ENCODE measurements at places on chromosomes 5 and 9.

- no peak for DNase-seq
These were observed 89.0 kb downstream of the HRH2 start for GRCh38 chr5:175746851-175747250.

GRCh38 chr5:121987685-121988073 is 25.9 kb downstream of the SRFBP1 start:
- no peak for DNase-seq

DNA sequence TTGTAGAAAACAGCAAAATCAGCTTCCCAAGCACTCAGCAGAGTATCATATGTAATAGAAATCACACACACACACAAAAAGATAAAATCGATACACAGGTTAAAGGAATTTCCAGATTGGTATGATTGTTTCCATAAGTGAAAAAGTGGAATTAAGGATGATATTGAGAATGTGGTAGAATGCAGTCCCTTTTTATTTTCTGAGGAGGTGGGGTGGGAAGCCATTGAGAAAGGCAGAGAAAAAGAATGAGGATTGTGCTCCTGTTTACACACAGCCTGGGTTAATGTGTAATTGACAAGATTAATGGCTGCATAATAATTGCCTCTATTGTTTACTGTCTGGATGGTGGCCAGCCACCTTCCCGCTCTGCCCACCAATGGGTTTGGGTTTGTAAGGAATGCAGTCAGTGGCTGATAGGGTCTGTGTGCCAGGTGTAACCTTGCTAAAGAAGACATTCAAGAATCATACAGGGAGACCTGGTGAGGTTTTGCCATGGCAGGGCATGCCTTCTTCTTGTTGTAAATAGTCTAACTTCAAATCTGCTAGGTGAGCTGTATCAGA is 177.2 kb upstream of the MAP3K1 start:
- DNase-seq, result no peak

DNA sequence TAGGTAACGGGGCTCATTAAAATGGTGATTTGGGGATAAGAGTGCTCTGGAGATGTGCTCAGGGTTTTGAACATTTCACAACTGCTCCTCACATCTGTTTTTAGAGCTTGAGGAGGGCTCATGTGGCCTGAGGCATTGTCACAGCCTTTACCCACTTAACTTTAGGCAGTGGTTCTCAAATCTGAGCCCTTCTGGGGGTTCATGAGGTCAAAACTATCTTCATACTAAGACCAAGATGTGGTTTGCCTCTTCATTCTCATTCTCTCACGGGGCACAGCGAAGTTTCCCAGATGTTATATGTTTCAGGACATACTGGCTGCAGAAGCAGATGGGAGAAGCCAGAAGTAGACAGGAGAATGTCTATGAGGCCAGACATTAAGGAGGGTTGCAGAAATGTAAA is 38.4 kb downstream of the STXBP1 start:
- no peak for DNase-seq

DNA sequence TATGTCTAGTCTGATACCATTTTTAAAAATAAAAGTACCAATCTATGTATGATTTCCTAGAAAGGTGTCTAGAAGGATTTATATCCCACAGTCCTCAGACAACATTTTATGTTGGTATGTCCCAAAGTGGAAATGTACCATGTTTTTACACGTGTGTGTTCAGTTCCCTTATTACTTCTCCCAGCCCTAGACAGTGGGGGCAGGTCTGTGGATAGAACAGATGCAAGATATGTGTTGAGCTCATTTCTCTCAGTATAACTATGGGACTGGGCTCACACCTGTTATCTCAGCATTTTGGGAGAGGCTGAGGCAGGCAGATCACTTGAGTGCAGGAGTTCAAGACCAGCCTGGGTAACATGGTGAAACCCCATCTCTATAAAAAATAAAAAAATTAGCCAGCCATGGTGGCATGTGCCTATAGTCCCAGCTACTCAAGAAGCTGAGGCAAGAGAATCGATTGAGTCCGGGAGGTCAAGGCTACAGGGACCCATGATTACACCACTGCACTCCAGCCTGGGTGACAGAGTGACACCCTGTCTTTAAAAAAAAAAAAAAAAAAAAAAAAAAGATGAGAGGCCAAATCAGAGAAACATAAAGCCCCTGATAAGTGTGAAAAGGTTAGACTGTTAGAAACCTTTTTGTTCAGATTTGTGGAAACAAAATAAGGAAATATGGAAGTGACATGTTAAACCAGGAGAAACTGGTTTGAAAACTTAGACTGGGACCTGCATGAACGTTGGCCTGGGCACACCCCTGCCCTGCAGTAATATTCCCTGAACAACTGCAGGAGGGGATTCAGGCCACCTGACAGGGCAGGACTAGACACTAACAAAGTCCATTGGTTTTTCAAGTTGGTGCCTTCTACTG is 7.4 kb upstream of the SLC2A8 start:
- no peak for DNase-seq

DNA sequence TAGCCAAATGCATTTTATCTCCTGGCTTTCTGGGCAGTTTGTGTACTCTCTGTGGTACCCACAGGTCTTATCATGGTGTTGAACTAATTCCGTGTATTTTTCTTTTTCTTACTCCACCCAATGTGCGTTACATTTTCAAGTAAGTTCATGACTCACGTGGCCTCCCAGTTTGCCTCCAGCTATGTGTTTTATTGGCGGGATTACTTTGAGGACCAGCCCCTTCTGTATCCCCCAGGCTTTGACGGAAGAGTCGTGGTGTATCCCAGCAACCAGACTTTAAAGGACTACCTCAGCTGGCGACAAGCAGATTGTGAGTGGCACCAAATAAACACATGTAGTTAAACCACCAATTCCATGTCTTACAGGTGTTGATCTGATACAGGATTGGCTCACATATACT is 3.2 kb downstream of the THG1L start:
- DNase-seq, result no peak

- no peak for DNase-seq
These were observed 182.5 kb downstream of the GAS1 start for GRCh38 chr9:86764671-86765343.

GRCh38 chr5:132428484-132429462 is 59.3 kb downstream of the SLC22A5 start:
- no peak for DNase-seq

DNA sequence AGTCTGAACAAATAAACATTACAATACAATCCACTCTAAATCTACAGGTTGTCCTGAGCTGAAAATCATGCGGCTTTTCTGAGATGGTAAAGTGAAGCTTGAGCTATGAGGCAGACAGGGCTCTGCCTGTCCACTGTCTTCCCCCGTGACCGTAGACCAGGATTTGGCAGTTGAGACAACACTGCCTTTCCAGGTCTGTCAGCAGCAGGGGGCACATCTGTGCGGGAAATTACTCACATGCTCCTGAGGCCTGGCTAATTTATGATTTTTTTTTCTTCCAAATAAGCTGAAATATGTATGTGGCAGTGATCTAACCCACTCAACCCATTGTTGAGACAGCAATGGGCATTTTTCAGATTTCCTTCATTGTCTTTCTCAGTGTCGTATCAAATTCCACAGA is 307.9 kb downstream of the FBXL7 start:
- DNase-seq, result no peak

DNA sequence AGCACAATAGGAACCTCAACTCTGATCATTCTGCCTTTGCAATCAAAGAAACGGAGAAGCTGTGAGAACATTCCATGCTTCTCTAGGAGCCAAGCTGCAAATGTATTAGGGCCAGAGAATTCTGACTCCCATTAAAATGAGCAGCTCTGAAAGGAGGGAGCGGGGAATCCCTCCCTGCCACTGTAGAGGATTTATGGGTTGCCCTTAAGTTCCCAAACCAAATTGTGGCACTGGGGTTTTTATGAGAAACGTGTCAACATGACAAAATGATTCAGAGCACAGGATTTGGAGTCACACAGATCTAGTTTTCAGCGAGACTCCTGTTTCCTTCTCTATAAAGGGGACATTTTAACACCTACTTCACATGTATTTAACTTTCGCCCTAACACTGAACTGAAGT is 1.8 kb downstream of the IL6ST start:
- no peak for DNase-seq

DNA sequence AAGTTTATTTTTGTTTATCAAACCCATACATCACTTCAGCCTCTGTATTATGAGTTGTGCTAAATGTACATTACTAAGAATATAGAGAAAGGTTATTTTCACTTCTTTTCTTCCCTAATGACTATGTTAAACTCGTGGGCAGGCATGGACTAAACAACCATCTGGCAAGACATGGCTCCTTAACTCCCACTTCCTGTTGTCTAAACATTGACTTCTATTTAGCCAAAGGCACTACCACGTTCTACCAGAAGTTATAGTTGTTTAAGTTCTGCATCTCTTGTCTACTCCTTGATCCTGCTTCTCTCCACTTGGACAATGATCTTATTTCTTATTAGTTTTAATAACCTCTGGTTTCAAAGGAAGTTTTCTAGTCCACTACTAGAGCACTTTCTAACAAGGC is 136.1 kb downstream of the MACIR start:
- no peak for DNase-seq

- DNase-seq, result no peak
These were observed 261.1 kb upstream of the IRX4 start for GRCh38 chr5:2143646-2144353.

- no peak for DNase-seq
These were observed 53.6 kb downstream of the C9orf50 start for GRCh38 chr9:129567329-129567728.

DNA sequence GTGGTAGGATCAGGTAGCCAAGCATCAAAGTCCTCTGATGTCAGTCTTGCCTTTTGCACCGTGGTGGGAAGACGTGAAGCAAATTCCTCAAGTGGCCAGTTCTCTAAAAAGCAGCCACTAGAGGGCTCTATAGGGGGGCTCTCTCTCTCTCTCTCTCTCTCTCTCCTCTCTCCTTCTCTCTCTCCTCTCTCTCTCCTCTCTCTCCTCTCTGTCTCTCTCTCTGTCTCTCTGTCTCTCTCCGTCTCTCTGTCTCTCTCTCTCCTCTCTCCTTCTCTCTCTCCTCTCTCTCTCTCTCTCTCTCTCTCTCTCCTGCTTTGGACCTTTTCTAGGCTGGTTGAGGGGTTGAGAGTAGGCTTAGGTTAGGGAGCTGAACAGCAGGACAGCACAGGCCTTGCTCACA is 13.9 kb upstream of the OSMR start:
- no peak for DNase-seq

GRCh38 chr5:56662893-56663292 is 152.5 kb upstream of the MAP3K1 start:
- DNase-seq, result no peak

DNA sequence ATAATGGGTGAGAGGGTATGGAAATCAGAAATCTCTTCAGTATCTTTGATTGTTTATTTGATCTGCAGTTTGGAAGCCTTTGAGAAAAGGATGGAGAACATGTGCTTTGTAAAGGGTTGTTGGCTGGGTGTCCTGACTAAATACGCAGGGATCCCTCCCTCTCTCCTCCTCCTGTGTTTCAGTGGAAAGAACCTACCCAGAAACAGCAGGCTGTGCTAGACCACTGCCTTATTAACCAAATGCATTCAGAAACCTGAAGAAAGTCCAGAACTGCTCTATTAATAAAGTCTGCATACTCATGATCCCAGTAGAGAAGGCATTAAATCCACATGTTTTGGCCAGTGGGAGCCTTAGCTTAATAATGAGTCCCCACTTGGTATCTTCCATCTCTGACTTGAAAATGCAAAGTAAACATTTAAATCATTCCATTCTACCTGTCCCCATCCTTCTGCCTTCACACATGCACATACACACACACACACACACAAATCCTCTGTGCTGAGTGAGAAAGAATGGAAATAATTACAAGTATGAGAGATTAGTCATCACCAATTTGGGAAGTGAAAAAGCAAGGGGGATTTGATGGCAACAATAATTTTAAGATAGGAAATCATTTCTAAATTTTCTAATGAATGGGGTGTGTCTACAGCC is 10.0 kb upstream of the LECT2 start:
- no peak for DNase-seq

Data from GDM1 (cell line).